ENCODE measurements at places on chromosomes 11 and 22.

DNA sequence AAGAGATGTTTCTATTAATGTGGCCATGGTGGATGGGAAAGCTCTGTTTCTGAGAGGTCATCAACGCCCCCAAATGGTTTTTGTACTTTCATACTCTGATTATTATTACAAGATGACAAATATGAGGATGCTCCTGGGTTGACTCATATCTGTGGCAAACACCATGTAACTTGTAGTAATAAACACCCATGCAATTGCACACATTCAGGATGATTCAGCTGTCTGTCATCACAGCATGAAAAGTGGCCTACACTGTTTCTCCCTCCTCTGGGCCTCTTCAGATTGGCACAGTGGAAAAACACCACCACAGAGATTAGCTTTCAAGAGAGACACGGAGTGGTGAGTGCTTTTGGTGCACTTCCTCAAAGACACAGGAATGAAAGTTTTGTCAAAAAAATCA is 85.4 kb downstream of the MTNR1B start:
- DNase-seq: peak; percentile 96

GRCh38 chr22:33350491-33350890 is 292.3 kb upstream of the SYN3 start:
- no peak for DNase-seq

DNA sequence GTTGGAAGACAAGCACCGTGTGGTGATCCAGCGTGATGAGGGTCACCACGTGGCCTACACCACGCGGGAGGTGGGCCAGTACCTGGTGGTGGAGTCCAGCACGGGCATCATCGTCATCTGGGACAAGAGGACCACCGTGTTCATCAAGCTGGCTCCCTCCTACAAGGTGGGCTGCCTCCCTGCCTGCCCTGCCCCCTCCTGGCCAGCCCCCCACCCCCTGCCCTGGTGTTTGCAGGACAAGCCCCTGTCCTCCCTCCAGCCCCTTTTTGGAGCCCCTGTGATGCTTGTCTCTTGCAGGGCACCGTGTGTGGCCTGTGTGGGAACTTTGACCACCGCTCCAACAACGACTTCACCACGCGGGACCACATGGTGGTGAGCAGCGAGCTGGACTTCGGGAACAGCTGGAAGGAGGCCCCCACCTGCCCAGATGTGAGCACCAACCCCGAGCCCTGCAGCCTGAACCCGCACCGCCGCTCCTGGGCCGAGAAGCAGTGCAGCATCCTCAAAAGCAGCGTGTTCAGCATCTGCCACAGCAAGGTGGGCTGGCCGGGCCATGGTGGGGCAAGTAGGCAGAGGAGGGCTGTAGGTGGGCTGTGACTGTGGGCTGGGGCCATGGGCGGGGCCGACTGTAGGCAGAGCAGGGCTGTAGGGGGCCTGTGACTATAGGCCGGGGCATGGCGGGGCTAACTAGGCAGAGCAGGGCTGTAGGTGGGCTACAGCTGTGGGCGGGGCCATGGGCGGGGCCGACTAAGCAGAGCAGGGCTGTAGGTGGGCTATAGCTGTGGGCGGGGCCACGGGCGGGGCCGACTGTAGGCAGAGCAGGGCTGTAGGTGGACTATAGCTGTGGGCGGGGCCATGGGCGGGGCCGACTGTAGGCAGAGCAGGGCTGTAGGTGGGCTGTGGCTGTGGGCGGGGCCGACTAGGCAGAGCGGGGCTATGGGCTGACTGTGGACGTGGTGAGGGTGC is 13.6 kb downstream of the MUC2 start:
- no peak for DNase-seq

GRCh38 chr22:32880505-32880892 is 79.0 kb downstream of the TIMP3 start:
- no peak for DNase-seq
